NCI-H146 (cell line): ENCODE measurements at places on chromosomes 13 and 19.
A peak's percentile ranks its signal among the peaks of the same experiment; 100 is the strongest.

DNA sequence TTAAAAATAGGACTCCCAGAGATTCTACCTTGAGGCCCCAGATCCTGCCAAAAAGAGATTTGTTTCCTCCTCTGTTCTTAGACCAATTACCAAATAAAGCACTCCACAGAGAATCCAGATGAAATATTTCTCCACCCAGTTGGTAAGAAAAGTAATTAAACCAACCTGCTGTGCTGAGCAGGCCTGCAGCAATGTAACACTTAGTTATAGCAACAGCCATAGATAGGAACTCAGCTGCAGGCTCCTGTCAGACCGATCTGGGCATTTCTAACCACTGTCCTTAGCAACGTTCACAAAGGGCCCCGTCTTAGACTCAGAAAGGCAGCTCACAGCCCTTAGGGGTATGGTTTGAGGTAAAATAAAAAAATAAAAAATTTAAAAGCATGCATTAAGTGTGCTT is 271.1 kb downstream of the KCNRG start:
- DNase-seq: no peak

- DNase-seq: peak; percentile 56
Measured at GRCh38 chr13:85230691-85231093, 568.5 kb downstream of the SLITRK6 start.

- DNase-seq: no peak
Measured at GRCh38 chr13:48618937-48619336, 34.8 kb upstream of the CYSLTR2 start.

- no peak for DNase-seq
Measured at GRCh38 chr19:5738423-5738822, 18.0 kb downstream of the CATSPERD start.

- DNase-seq: no peak
Measured at GRCh38 chr19:49210108-49210900, 52.7 kb downstream of the TRPM4 start.

DNA sequence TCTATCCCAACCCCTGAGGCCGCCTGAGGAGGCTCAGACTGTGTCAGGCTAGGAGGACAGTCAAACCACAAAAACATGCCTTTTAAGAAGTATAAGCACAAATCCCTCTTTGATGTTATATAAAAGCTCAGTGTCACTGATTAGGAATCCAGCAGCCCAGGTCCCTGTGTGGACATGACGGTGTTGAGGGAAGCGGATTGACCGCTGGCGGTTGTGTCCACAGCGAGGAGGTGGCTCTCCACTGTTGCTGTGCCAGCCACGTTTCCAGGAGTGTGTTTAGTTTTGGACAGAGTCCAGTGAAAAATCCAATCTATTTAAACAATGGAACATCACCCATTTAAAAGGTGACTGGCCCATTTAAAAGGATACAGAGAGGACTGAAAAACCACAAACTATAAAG is 7.5 kb upstream of the GJA3 start:
- no peak for DNase-seq

GRCh38 chr19:50486823-50487515 is 10.3 kb upstream of the GARIN5A start:
- no peak for DNase-seq

DNA sequence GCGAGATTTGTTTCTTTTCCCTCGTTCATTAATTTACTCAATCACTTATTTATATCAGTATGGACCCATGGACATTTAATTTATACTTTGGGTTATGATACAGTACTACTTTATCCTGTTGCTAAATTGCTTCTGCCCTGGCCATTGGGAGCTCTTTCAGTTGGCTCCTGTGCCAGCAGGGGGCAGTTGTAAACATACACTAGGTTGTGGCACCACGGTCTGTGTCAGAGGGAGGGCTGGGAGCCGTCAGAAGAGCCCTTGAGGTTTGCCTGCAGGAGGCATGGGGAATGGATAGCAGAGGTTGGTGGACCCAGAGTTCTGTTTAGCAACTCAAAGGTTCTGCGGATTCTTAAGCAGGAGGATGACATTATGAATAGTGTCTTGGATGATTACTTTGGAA is 94.3 kb downstream of the ERCC5 start:
- DNase-seq: no peak

- no peak for DNase-seq
Measured at GRCh38 chr19:34391813-34392212, 12.4 kb upstream of the PDCD2L start.

DNA sequence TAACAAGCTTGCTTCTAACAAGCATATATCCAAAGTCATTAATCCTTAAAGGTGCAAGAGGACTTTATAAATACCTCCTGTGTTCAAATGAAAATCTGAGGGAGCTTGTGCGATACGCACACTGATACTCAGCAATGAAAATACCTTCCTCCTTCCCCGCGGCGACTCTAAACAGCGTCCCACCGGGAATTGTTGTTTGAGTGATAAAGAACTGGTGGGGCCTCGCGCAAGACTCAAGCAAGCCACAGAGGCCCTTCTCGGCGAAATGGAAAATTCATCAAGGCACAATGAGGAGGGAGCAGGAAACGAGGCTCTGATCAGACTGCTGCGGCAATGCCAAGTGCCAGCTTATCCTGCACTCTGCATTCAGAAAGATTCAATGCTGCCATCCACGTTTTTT is 126.7 kb downstream of the ABCC4 start:
- DNase-seq: no peak

DNA sequence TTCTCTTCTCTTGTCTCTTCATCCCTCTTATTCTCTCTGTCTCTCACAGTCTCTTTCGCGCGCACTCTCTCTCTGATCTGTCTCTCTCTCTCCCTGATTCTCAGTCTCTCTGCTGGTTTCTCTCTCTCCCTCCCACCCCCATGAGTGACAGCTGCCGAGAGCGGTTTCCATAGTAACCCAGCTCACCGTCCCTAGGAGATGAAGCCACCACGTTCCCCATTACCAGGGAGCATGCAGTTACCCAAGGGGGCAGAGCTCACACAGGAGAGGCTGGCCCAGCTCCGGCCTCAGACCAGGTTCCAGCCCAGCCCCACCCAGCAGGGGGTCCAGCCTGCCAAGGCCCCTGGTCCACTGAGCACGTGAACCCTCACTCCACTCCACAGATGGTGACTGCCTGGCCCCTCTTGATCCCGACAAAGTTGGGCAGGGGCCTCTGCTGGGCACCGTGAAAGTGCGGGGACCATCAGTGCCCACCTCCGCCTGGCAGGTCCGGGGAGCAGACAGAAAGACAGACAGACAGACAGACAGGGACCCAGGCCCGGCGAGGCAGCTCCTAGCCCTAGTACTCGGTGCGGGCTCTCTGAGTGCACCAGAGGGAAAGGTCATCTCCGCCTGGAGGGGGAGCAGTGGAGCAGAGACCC is 50.6 kb downstream of the CELF5 start:
- DNase-seq: peak; percentile 66

- peak; percentile 38 for DNase-seq
Measured at GRCh38 chr19:13985771-13986347, 20.3 kb downstream of the RFX1 start.

- DNase-seq: no peak
Measured at GRCh38 chr13:26457212-26457611, 100.3 kb upstream of the WASF3 start.

GRCh38 chr13:31588893-31589292 is 150.4 kb upstream of the RXFP2 start:
- DNase-seq: no peak

- DNase-seq: no peak
Measured at GRCh38 chr13:43432958-43433357, 353.8 kb downstream of the ENOX1 start.

- no peak for DNase-seq
Measured at GRCh38 chr19:6891761-6892385, 4.5 kb downstream of the ADGRE1 start.

DNA sequence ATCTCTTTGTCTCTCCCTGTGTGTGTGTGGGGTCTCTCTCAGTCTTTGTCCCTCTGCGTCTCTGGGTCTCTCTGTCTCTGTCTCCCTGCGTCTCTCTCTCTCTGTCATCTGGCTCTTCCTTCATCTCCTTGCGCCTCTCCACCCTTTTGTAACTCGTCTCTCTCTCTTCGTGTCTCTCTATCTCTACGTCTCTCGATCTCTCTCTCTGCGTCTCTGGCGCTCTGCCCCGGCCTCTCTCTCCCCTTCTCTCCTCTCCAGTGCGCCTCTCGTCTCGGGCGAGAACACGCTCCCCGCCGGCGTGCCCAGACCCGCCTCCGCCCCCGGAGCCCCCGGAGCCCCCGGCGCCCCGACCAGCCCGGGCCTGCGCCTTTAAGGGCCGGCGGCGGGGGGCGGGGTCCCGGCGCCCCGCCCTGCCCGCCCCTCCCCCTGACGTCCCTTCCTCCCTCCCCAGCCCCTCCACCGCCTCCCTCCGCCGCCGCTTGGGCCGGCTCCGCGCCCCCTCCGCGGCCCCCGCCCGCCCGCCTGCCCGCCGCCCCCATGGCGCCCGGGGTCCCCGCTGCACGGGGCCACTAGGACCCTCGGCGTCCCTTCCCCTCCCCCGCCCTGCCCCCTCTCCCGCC is at the start of gene MARK4:
TSS of gene MARK4 (plus strand) at position 440 of the 620 bp plus-strand sequence. CDS start 318 bp downstream, outside the sequence.
- DNase-seq: peak; percentile 48

- DNase-seq: peak; percentile 86
Measured at GRCh38 chr13:59531571-59532091, 632.1 kb downstream of the DIAPH3 start.

DNA sequence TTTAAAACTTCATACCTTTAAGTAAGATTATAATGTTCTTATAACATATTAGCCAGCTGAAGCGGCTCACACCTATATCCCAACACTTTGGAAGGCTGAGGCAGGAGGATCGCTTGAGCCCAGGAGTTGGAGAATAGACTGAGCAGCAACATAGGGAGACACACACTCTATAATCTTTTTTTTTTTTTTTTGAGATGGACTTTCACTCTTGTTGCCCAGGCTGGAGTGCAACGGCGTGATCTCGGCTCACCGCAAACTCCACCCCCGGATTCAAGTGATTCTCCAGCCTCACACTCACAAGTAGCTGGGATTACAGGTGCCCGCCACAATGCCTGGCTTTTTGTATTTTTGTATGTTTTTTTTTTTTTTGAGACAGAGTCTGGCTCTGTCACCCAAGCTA is 37.3 kb downstream of the SPRYD7 start:
- no peak for DNase-seq

- DNase-seq: no peak
Measured at GRCh38 chr19:48946463-48947257, 8.0 kb upstream of the BAX start.

- DNase-seq: no peak
Measured at GRCh38 chr13:53254500-53254899, 225.9 kb downstream of the OLFM4 start.

DNA sequence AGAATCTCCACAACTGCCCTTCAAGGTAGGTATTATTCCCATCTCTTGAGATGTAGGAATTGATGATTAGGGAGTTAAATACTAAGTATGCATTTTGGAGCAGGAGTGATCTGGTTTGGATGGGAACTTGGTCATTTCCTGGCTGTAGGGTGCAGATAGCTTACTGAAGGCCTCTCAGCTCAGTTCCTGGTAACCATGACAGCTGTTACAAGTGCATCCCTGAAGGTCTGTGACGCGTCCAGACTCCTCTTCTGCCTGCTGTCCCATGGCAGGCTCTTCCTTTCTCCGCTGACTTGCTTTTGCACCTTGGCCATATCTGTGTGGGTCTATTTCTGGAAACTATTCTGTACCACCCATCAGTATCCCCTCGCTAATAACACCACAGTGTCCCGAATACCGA is 387.8 kb downstream of the ZNF536 start:
- no peak for DNase-seq
